ENCODE measurements at places on chromosomes 3 and 15.
A peak's percentile ranks its signal among the peaks of the same experiment; 100 is the strongest.

- DNase-seq = no peak
These were observed 50.3 kb downstream of the TGFBR2 start for GRCh38 chr3:30656624-30657141.

GRCh38 chr3:104458657-104459056, 908.1 kb upstream of the ALCAM start:
- DNase-seq = no peak

GRCh38 chr3:99674086-99674789, 35.8 kb downstream of the COL8A1 start:
- DNase-seq = no peak

GRCh38 chr15:95501865-95502264, 828.6 kb upstream of the NR2F2 start:
- no peak for DNase-seq

- no peak for DNase-seq
These were observed 81.8 kb downstream of the CLASP2 start for GRCh38 chr3:33636125-33636850.

GRCh38 chr3:23376516-23377248, 173.6 kb downstream of the UBE2E2 start:
- no peak for DNase-seq

GRCh38 chr3:53170325-53171063, 9.5 kb downstream of the PRKCD start:
- no peak for DNase-seq

GRCh38 chr3:80247766-80248165, 480.0 kb upstream of the ROBO1 start:
- DNase-seq = no peak

- DNase-seq = no peak
These were observed 177.0 kb downstream of the ZBBX start for GRCh38 chr3:167203062-167203461.

- no peak for DNase-seq
These were observed 166.7 kb downstream of the FOXP1 start for GRCh38 chr3:71416876-71417275.

GRCh38 chr15:90667073-90667754, 49.9 kb upstream of the BLM start:
- DNase-seq = no peak

DNA sequence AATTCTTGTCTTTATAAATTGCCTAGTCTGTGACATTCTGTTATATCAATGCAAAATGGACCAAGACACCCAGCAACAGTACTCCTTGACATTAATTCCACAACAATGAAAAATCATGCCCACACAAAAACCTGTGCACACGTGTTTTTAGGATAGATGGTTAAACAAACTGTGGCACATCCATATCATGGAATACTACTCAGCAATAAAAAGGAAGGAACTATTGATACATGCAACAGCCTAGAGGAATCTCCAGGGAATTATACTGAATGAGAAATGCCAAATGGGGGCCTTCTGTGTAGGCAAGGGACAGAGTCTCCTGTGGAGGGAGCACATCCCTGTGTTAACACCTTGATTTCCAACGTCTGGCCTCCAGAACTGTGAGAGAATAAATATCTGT, 388.5 kb downstream of the MAGI1 start:
- no peak for DNase-seq

DNA sequence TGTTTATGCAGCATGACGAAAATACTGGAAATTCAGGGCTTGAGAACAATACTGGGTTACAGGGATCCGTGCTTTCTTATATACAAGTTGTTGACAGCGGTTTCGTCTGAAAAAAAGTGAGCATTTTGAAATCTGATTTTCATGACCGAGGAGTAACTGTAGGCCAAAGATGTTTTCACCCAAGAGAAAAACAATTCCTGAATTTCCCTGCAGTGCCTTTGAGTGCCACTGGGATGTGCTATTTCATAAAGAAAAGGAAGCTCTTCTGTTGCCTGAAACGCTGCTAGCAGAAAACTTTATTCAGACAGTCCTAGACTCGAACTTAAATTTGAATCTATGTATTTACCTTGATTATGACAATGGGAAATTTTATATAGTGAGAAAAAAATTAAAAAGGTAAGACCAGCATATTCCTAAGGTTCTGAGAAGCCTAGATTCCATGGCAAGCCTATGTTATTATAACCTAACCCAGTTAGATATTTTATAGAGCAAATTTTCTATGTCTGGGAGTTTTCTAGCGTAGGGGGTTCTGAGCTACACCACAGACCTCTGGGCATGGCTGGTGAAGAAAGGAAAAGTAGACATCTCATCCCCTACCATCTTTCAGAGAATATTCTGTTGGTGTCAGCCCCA, 30.2 kb downstream of the KCNAB1 start:
- peak; percentile 47 for DNase-seq

DNA sequence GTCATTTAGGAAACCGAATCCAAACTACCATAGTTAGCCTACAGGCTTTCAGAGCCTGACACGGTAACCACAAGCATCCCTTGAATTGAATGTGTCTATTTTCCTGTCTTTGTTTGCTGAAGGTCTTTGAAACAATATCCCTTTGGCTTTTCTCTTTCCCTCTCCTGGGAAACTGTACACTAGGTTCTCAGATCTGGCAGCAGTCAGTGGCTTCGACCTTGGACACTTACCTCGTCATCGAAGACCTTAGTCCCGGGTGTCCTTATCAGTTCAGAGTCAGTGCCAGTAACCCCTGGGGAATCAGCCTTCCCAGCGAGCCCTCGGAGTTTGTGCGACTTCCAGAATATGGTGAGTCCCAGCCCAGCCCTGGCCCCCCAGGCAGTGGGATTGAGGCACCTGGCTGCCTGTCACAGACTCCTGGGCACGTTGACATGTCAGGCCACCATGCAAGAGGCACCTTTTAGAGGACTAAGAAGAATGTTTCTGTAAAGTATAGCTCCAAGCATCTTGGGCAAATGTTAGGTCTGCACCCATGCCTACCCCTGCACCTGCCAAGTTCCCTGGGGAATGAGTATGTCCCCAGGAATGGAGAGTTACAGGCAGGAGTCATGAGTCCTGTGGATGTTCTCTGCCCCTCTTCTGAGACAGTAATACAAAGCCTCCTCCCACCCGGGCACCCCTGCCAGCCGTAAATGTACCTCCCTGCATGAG, 30.4 kb upstream of the UMPS start:
- DNase-seq = no peak

DNA sequence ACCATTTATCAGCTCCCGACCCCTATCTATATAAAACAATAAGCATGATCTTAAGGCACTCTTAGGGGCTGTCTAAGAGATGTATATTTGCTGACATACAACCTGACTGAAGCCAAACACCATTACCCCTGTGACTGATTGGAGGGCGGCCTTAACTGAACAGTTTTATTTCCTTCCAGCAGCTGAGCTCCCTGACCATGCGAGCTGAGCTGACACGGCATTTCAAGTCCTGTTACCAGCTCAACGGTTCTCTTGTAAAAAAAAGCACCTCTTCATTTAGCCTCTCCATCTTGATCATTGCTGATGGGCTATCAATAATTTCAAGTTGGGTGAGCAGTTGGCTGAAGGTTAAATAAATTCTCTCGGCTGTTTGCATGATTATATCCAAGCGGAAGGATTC, 33.4 kb upstream of the BNIP2 start:
- DNase-seq = no peak

GRCh38 chr3:29512641-29513040, 231.8 kb downstream of the RBMS3 start:
- DNase-seq = no peak

DNA sequence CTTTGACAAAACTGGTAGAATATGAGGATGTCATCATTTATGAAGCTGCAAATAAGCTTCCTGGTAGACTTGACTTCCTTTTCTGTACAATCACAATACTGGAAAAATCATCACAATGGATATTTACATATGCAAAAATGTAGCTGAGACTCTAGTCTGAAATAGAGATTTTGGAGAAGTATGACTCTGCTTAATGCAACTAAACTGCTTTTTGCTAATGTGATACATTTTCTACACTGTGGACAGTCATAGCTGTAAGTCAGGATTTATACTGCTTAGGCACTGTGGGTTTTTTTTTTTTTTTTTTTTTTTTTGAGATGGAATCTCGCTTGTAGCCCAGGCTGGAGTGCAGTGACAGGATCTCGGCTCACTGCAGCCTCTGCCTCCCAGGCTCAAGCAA, 34.5 kb upstream of the ST3GAL6 start:
- DNase-seq = no peak

DNA sequence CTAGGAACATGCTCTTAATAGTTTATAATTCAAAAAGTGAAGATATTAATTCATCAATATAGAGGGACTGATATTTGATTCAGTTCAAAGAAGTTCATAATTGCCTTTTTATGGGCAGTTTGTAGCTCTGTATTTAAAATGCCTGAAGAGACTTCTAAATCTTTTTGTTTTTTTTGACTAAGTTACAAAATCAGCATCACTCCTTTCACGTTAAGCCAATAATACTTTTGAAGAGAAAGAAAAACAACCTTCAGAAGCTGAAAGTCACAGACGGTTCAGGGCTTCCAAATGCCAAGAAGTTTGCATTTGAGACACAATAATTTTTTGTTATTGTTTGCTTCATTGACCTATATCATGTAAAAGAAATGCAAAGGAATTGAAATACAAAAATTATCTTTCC, 394.6 kb upstream of the NR2F2 start:
- DNase-seq = no peak

DNA sequence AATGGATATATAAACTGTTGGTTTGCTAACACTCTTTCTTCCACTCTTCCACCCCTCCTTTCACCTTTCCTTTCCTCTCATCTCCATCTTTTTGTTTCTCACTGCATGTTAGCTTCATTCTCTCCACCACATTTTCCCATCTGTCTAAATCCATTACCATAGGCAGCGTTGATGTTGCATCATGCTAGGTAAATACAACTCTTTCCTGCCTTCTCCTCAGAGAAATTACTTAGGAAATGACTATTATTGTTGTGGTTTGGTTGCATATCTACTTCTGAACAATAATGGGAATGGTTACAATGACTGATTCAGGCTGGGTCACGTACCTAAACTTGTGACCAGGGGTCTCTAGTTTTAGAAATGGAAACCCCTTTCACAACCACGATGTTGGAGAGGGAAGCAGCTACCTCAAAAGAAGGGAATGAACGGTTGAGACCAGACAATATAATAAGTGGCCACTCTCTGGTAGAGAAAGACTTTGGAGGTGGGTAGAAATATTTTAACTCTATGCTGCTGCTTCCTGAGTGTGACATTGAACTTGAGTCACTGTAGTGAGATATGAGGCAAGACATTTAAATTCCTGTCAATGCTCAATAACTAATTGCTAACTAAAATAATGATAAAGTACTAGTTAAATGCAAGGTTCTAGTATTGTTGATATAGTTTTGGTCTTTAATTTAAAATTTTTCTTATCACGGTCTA, 314.1 kb upstream of the TGFBR2 start:
- DNase-seq = no peak

All from urinary bladder (tissue), 4 donors.